ENCODE measurements at places on chromosomes 2 and 18. TPM values are rescaled to one million over a fixed set of nuclear protein-coding genes. Genes with fewer than 3 reads are reported as not detected.

Gene DSG1
- total RNA-seq = not detected

Gene GPR35
- total RNA-seq = 4.7 TPM

Gene ANO7
- 1.3 TPM for total RNA-seq

Gene MPP4
- total RNA-seq = 0.30 TPM

Gene TNFRSF11A
- total RNA-seq = 3.9 TPM

Gene SERPINB12
- not detected for total RNA-seq

Gene ORC4
- 41.3 TPM for total RNA-seq

Gene EDAR
- 0.12 TPM for total RNA-seq

DNA sequence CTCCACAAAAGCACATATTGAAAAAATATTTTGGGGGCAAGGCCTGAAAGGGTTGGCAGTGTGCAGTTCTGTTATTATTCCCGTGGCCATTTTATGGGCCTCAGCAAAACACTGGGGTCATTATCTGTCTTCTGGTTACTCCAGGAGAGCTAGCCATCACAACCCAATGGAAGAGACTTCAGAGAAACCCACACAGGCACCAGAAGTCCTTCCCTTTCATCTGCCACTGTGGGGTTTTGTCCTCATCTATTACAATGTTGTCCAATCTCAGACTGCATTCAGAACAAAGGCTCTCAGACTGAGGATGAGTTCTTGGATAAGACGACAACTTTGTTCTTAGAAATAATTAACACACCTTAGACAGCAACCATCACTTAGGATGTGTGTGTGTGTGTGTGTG is 98.4 kb downstream of the PIEZO2 start:
- DNase-seq = no peak

GRCh38 chr2:204551512-204551863 is 6.2 kb downstream of the PARD3B start:
- no peak for DNase-seq

DNA sequence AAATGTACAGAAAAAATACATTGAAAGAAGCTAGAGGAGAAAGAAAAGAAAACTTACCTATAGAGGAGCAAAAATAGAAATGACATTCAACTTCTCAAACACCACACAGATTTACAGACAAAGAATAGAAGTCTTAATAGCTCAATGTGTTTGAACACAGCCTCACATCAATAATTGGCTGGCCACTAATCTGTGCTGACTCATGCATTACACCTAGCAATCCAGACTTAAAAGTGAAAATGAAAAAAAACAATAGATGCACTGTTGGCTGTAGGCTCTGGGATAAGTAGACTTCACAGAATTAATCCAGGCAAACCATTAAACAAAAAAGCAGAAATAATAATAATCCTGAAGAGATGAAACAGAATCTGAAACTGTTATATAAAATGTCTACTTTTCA is 961.3 kb upstream of the CELF4 start:
- DNase-seq = no peak

DNA sequence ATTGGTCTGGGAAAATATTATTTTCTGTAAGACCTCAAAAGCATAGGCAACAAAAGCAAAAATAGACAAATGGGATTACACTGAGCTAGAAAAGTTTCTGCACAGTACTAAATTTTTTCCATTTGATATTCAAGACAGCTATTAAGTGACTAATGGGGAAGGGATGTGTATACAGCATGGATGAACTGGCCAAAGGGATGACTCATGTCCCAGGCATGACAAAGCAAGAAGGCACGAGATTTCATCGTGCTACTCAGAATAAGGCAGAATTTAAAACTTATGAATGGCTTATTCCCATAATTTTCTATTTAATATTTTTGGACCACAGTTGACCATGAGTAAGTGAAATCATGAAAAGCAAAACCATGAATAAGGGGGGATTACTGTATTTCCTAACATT is 1250.1 kb upstream of the GYPC start:
- no peak for DNase-seq

GRCh38 chr2:196399722-196400691 is 228.6 kb upstream of the STK17B start:
- no peak for DNase-seq

DNA sequence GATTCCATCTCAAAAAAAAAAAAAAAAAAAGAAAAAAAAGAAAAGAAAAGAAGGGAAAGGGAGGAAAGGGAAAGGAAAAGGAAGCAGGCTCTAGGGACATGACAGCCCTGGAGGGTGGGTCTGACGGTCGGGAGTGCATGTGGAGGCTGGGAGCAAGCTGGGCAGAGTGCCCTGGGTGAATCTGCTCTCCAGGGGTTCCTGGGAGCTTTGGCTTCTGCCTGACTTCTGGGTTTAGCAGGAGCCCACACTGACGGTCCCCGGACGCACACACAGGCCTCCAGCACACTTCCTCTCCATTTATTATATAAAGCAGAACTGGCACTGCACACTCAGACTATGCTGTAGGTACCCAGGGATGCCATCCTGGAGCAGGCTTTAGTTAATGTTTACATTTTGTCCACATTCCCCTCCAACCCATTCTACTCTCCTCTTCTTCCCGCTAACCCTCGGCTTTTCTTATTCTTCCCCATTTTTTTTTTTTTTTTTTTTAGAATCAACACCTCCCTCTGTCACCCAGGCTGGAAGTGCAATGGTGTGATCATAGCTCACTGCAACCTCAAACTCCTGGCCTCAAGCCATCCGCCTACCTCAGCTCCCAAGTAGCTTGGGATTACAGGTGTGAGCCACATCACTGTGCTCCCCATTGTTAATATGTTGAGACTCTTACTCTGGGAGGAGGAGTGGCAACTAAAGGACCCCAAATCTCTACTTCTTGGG is 151.1 kb upstream of the SLC1A4 start:
- DNase-seq = peak; percentile 56

DNA sequence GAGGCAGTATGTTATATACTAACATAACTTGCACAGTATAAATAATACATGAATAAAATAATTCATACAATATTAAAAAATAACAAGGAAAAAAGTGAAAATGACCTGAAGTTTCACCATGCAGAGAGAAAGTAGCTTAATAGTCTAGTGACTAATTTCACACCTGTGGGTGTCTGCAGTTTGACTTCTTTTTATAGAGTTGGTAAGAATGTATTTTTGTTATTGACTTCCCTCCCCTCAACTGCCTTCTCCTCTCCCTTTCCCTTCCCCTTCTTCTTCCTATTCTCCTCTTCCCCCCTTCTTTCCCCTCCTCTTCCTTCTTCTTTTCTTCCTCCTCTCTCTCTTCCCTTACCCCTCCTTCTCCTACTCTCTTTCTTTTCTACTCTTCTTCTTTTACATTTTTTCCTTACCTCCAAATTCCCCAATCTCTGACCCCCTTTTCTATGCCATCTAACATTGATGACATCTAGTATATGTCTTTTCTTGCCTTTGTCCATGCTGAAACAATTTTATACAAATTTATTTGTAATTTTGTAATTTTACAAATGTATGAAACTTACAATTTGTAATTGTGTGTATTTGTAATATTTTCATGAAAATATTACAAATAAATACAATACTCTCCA is 3.1 kb downstream of the DNAH6 start:
- DNase-seq = no peak

DNA sequence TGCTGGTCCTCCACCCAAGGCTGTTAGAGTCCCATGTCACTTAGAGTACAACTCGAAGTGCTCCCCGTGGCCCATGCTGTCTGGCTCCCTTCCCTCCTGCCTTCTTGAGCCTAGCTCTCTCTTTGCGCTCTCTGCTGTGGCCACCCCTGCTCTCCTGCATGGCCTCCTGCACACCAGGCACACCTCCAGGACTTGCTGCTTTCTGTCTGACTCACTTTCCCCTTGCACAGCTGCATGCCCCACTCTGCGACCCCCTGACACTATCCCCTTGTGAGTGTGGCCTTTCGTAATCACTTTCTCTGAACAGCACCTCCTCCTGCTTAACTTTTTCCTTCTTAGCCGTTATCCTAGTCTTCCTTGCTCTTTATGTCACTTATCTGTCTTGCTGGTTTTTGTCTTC is 343.6 kb downstream of the TGIF1 start:
- no peak for DNase-seq

- no peak for DNase-seq
Measured at GRCh38 chr2:117379928-117380327, 434.6 kb upstream of the DDX18 start.

- no peak for DNase-seq
Measured at GRCh38 chr2:16952805-16953204, 287.2 kb upstream of the CYRIA start.

GRCh38 chr2:10304458-10305253 is 2.0 kb downstream of the HPCAL1 start:
- DNase-seq = no peak

DNA sequence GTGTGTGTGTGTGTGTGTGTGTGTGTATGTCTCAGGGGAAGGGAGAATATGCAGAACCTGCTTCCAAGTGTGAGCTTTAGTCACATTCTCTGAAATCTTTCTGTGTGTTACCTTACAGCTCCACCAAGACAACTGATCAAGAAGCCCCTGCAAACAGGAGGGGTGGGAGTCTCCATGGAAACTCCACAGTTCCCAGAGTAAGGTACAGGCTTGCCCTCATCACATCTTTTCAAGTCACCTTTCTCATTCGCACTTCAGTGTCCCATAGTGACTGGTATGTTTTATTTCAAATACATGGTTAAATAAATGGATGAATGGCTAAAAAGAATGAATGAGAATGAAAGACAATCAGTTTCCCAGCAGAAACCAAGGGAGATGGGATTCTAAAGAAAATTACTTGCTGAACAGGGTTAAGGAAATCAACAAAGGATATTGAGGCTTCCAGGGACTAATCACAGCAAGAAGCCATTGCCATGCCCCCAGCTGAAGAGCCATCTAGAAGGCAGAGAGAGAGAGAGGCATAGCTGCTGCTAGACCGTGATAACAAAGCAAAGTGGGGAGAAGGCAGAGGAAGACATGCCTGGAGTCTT is 987.2 kb upstream of the CELF4 start:
- DNase-seq = no peak

GRCh38 chr2:8754106-8754776 is 72.4 kb downstream of the ID2 start:
- no peak for DNase-seq

DNA sequence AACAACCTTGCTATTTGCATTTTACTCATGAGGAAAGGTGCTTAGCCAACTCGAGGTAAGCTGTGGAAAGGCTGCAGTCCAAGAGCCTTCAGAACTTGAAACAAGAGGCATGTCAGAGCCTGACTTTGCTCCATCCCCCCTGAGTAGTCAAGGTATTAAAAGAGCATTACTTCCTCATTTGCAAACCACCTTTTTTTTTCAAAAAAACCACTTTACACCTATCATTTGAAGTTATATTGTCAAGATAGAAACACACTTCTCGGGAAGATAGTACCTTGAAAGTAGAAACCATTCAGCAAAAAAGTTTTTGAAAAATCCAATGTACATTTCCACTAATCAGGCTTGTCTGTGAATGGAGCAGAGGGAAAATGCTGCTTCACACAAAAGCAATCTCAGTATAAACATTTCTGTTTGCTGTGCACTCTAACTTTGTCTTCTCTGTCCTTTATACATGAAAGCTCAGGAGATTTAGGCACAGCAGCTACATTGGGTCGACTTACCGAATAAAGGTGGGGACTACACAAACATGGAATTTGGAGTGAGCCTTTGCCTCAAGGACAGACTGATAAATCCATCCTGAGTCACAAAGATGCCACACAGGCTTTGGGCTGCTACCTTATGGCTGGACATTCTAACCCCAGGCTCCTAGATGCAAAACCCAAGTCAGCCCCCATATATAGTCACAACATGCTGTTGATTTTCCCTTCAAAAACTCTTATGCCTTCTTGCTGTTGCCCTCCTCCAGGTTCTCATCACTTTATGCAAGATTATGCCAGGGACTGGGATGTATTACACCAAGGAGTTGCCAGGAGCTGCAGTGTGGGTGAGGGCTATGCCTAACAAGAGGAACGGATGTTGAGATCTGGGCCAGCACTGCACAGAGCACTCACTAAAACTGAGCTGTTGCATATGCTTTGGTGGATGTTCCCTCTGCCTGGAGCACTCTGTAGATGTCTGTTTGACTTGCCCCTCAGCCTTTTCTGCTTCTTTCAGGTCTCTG is 41.4 kb upstream of the EML4 start:
- DNase-seq = no peak

GRCh38 chr2:210094787-210095186 is 76.4 kb downstream of the KANSL1L start:
- DNase-seq = no peak

GRCh38 chr2:27335311-27335710 is 12.4 kb upstream of the MPV17 start:
- peak; percentile 3 for DNase-seq

- no peak for DNase-seq
Measured at GRCh38 chr2:112181571-112182290, 43.5 kb downstream of the FBLN7 start.

DNA sequence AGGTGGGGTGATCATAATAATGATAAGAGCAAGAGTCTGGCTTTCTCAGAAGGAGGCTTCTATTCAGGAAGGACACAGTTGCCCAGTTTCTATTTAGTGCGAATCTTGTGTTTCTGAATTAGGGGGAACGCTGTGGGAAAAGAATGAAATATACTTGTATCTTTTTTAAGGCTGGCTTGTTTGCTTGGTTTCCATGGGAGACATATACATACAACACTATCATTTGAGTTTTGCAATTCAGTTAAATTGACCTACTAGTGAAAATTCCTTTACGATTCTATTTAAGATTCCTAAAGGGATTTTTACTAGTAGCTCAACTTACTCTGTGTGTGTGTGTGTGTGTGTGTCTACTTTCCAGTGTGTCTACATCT is 24.7 kb upstream of the ANKRD62 start:
- DNase-seq = no peak

- DNase-seq = no peak
Measured at GRCh38 chr18:24239341-24239740, 100.5 kb downstream of the CABYR start.

DNA sequence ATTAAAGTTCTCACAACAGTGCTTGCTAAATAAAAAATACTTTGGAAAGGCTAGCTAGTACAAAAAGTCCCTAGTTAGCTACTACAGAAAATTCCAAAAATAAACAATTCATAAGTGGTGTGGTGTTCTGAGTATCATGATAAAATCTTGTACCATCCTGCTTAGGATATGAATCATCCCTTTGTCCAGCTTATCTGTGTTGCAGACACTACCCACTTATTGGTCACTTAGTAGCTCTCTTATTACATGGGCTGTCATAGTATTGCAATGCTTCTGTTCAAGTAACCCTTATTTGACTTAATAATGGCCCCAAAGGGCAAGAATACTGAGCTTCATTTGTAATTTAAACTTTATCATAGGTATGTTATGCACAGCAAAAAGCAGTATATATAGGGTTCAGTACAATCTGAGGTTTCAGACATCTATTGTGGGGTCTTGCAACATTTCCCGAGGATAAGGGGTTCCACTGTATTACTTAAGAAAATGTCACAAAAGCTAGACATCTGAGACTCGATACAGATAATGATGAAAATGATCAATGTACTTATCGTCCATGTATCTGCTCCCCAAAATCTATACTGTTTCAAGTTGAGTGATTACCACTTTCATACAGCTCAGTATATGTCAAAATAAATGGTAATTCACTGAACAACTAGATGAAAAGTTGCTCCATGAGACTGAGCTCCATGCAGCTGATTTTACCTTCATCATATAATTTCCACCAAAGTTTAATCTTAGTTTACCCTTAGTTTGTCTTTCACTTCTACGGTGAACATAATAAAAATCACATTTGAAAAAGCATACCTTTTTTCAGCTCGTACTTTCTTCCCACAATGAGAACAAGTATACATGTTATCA is 93.8 kb downstream of the C2orf74 start:
- no peak for DNase-seq
